ENCODE measurements at places on chromosomes 7 and 10. TPM values are rescaled to one million over a fixed set of nuclear protein-coding genes. Genes with fewer than 3 reads are reported as not detected.

DNA sequence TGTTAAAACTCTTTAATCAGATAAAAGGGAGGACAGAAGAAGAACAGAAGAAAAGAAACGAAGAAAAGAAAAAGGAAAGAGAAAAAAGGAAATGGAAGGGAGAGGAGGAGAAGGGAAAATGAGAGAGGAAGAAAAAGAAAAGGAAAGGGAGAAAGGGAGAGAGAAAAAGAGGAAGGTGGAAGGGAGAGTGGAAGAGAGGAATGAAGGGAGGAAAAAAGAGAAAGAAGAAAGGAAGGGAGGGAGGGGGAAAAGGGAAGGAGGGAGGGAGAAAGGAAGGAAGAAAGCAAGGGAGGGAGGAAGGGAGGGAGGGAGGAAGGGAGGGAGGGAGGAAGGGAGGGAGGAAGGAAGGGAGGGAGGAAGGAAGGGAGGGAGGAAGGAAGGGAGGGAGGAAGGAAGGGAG lies 305.7 kb downstream of the CALN1 start:
- H3K27ac ChIP-seq = no peak overlapping the region
- H3K4me1 ChIP-seq = no peaks in the 10 kb centered on the region
- H3K4me3 ChIP-seq = no peak overlapping the region
- DNase-seq = no peak
- H3K36me3 ChIP-seq = no peaks in the 10 kb centered on the region

SUFU gene
- 5.7 TPM for total RNA-seq

DNA sequence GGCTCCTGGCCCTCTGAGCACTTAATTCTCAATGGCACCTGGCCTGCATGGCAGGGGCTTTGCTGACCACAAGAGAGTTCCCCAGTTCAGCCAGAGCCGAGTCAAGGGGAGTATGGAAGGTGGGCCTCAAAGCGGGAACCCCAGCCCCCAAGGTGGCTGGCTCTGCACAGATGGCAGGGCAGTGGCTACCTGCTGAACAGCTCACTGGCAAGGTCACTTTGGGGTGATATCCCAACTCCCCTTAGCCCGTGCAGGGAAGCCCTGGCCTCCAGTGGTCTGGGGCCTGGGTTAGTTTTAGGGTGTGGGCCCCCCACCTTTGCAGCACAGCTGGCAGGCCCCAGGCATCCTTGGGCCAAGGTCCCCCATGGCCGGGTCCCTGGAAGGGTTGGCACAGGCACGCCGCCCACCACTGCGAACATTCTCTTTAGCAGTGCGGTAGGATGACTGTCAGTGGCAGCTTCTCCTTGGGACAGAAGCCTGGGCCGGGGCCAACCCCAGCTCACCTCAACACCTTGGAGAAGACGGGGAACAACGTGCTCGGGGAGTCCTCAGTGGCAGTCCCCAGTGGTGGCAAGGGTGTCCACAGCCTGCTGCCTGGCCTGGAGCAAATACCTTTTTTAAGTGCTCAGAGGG lies 36.8 kb downstream of the PPIF start:
- H3K27me3 ChIP-seq = no peaks in the 10 kb centered on the region
- H3K4me1 ChIP-seq = peaks cover 9% of the 10 kb centered on the region
- no peak overlapping the region for H3K27ac ChIP-seq
- peak; percentile 4 for DNase-seq
- no peaks in the 10 kb centered on the region for H3K36me3 ChIP-seq

DNA sequence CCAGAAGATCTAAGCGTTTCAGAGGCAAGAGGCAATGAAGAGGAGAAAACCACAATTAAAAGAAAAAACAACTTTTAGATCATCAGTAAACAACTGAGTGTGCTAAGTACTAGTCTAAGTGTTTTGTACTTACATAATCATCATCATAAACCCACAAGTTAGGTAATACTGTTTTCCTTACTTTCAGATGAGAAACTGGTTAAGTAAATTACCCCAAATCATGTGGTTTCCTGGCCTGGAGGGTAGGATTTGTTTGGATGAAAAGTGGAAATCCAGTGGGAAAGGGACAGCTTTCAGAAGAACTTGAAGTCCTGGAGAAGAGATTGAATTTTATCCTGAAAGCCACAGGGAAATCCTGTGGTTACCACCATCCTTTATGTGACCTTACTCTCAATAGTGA lies 463.3 kb downstream of the LRMDA start:
- H3K27ac ChIP-seq = no peak overlapping the region
- H3K4me3 ChIP-seq = no peak overlapping the region
- H3K27me3 ChIP-seq = no peaks in the 10 kb centered on the region
- H3K4me1 ChIP-seq = no peaks in the 10 kb centered on the region

GRCh38 chr10:71443676-71444075 lies 47.0 kb downstream of the CDH23 start:
- H3K4me3 ChIP-seq = no peak overlapping the region
- no peaks in the 10 kb centered on the region for H3K27me3 ChIP-seq
- no peak overlapping the region for H3K27ac ChIP-seq
- DNase-seq = no peak

PITX3 gene
- total RNA-seq = not detected

GRCh38 chr10:26807532-26807931 lies 53.2 kb downstream of the ABI1 start:
- no peaks in the 10 kb centered on the region for H3K27me3 ChIP-seq
- no peak overlapping the region for H3K27ac ChIP-seq
- DNase-seq = no peak
- no peak overlapping the region for H3K4me3 ChIP-seq

- no peaks in the 10 kb centered on the region for H3K36me3 ChIP-seq
- no peak for DNase-seq
- no peak overlapping the region for H3K27ac ChIP-seq
- H3K27me3 ChIP-seq = no peaks in the 10 kb centered on the region
These were observed 17.1 kb upstream of the SCIN start for GRCh38 chr7:12553416-12553815.

Measured in activated B cell treated with CpG ODN at 0.5 μM for 24 hours (primary cell).